Umbilical cord (tissue), 2 donors: ENCODE measurements at places on chromosomes 5 and 9. TPM values are rescaled to one million over a fixed set of nuclear protein-coding genes. Genes with fewer than 3 reads are reported as not detected.

GRCh38 chr5:65776441-65777141 is 54.6 kb downstream of the NLN start:
- peak; percentile 82 for DNase-seq

DNA sequence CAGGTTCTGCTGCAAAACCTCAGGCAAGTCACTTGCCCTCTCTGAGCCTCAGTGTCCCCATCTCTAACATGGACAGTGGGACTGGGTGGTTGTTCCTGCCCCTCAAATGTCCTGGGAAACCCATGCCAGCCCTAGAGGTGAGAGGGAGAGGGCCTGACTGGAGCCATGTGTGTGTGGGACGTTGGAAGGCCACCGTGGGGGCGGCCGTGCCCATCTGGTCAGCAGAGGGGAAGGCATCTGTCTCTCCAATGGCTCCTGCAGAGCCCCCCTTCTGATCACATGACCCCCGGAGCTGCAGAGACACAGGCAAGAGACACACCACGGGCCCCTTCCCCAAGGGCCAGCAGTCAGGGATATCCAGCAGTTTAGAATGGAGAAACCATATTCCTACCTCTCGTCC is 1.7 kb downstream of the DNM1 start:
- DNase-seq = no peak

GRCh38 chr5:143606043-143606752 is 202.7 kb upstream of the NR3C1 start:
- no peak for DNase-seq

DNA sequence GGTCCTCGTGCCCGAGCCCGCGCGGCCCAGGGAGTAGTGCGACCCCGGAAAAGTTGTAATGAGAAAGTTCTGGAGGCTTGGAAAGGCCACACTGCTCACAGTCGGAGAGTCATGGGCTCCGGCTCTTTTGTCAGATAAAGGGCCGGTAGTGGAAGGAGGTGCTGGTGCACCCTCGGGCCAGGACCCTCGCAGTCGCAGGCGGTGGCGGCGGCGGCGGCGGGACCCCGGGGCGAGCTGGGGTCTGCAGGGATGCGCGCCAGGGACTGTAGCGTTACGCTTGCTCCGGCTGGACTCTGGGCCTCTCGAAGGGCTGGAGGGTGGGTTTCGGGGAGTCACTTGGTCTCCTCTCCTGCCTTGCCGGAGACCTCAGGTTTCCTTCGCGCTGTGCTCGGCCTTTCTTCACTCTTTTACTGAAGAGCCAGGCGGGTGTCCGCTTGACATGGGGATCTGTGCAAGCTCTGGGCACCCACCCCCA is 1.5 kb downstream of the RORB start:
- no peak for DNase-seq

DNA sequence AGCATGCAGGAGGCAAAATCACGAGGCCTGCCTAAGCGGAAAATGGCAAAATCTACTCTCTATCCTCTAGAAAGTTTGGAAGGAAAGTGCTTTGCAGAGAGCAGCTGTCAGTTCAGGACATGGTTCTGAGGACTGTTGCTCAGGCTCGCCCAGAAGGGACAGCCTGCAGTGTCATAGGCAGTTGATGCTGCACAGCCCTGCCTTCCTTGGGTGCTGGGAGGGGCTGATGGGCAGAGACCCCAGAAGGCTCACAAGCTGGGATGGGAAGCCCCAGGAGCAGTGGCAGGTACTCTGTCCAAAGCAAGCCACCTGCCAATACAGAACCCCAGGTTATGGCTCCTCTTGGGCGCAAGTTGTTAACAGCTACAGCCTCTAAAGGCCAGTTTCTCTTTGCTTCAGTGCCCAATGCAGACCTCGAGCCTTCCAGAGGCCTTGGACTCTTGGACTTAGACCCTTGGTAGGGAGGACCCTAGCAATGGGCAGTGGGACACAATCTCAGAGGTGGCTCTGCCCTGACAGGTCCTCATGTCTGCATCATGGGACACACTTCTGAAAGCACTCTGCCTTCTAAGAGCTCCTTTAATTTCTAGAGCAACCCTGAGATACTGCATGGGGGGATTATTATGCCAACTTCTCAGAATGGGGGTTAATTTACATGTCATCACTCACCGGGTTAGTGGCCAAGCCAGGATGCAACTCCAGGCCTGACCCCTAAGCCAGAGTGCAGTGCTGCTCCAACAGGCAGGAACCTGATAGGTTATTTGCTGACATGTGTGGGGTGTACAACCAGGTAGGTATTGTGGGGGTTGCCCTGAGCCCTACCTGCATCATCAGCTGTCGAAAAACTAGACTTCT is 57.1 kb downstream of the MACROH2A1 start:
- DNase-seq = no peak

GRCh38 chr5:58810086-58810485 is 227.2 kb downstream of the RAB3C start:
- DNase-seq = no peak

GRCh38 chr5:59471463-59471862 is 422.1 kb downstream of the PDE4D start:
- DNase-seq = no peak

DNA sequence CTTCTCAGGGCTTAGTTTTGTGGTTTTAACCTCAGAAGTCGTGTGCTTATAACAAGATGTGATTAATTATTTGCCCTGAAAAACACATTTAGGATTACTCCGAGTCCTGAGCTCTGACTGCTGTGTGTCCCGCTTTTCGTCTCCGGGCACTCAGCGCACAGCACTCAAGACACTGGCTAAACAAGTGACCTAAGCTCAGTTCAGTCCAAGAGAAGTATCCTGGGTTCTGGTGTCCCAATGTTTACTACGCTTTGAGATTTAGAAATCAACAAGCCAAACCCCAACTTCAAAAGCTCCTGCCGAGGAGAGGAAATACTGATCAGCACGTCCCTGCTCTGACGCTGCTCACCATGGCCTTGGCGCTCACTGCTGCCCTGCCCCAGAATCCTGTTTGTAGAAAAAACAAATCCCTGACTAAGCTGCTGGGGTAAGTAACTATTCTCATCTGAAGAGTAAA is 53.2 kb downstream of the IPPK start:
- no peak for DNase-seq

- DNase-seq = no peak
These were observed 30.0 kb upstream of the FOXI1 start for GRCh38 chr5:170075696-170076095.

GRCh38 chr5:126801992-126802294 is 25.0 kb downstream of the LMNB1 start:
- DNase-seq = peak; percentile 42

GRCh38 chr5:28398185-28398584 is 1359.8 kb upstream of the CDH9 start:
- no peak for DNase-seq

DNA sequence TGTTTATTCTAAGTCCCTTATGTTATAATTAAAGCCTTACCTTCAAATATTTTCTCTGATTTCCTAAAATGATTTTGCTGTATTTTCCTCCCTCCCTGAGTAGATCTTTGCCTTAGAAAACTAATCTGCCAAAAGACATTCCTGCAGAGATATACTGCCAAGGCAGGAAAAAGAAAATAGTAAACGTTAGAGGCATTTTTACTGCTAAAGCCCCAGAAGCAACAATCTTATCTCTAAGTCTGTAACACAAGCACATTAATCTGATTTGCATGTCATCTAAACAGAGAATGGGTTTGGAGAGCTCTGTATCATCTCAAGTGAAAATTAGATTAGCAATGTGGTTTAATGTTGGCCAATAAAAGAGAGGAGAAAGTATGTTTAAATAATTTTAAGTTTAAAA is 847.7 kb downstream of the MAT2B start:
- peak; percentile 88 for DNase-seq

GRCh38 chr5:100299261-100299660 is 235.9 kb upstream of the FAM174A start:
- no peak for DNase-seq

- peak; percentile 90 for DNase-seq
These were observed 31.2 kb upstream of the RAD23B start for GRCh38 chr9:107251756-107252322.

DNA sequence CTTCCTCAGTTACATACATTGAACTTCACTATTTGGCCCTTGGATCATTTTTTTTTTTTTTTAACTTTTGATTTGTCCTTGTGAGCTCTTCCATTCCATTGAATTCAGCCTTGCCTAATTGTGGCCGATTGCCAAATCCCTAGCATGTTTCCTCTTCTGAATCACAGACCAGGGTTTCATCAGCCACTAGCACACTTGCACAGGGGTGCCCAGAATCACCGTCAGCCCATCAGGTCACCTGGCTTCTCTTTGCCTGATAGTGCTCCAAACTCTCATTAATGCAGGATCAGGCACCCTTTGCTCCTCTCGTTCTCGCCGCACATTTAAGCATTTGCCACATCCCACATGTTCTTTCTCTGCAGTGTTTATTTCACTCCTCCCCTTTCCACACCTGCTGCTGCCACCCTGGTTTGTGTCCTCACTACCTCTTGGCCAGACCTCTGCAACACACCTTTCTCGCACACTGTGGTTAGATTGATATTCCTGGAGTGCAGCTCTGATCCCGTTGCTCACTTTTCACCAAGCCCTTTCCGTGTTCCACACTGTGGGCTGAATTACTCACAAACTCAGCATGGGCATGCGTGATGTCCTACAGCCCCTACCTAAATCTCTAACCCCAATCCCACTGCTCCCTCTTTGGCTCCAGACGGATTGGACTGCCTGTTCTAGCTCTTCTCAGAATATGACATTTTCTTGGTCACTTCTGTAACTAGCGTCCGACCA is 9.8 kb downstream of the PIK3R1 start:
- peak; percentile 52 for DNase-seq

GRCh38 chr5:41822036-41822435 is 48.2 kb downstream of the OXCT1 start:
- DNase-seq = no peak

DNA sequence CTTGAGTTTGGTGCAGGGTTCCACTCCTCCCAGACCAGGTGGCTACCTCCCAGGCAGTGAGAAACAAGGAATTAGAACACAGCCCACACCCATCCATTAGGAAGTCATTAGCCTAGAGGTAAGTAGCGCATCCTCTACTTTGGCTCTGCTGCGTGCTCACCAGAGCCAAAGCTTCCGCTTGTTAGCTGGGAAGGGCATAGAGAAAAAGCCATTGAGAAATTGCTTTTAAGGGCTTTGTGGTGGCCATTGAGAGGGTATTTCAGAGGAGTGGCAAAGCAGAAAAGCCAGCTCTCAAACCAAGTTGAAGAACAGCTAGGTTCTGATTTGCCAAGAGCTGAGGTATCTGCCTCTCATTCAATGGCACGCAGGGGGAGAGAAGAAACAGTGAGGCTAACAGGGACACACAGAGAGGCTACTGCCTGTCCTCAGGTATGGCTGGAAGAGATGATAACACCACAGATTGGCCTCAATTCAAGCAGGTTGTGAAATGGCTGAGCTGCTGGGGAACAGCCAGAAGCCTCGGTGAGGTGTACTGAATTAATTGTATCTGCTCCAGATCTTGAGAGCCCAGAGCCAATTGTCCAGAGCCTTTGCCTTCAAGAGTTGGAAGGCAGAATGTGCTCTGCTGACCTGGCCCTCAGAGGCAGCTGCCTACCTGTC is 119.4 kb downstream of the NTRK2 start:
- no peak for DNase-seq

GRCh38 chr5:135847976-135848375 is 13.5 kb downstream of the SLC25A48 start:
- DNase-seq = no peak

- DNase-seq = no peak
These were observed 58.2 kb downstream of the NSUN2 start for GRCh38 chr5:6574537-6575245.

DNA sequence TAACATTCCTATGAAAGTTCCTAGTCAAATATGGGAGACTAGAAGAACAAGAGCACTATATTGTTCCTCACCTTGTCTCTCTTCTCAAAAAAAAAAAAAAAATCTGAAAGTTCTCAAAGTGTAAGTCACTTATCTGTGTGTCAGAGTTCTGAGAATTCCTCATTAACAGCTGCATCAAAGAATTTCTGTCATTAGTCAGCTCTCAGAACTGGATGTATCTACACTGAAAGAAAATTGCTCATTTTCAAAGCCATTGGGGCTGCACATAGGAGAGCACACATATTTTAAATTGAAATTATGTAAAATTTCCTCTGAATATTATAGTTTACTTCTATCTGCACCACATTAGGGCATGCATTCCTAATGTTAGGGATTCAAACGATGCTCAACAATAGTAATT is 99.5 kb upstream of the FTMT start:
- no peak for DNase-seq

- DNase-seq = peak; percentile 93
These were observed 44.2 kb upstream of the COL15A1 start for GRCh38 chr9:98899408-98900056.

GRCh38 chr9:105979290-105979689 is 284.9 kb downstream of the TMEM38B start:
- DNase-seq = peak; percentile 82

DNA sequence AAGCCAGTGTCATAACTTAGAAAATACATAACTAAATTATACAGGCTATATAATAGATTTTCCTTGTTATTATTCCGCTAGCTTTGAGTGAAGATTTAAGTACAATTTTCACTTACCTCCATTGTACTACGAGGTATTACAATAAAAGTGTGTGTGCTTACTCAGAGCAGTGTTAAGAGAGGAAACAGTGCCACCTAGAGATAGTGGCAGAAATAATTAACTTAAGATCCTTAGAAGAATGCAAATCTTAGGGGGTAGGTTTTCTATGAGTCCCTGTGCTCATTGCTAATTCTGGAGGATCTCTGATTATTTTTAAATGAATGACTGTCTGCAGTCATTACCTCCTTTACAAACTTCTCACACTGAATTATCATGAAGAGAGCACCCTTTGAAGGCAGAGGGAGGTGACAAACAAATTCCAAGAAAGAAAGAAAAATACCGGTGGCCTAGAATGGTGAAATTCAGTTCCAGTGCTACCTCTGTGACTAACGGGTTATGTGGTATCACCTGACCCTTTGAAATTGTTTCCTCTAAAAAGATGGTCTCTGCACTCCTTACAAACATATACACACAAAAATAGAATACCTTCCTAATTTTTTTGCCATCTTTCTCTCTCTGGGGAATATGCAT is 379.8 kb downstream of the TRIM36 start:
- DNase-seq = peak; percentile 61

DNA sequence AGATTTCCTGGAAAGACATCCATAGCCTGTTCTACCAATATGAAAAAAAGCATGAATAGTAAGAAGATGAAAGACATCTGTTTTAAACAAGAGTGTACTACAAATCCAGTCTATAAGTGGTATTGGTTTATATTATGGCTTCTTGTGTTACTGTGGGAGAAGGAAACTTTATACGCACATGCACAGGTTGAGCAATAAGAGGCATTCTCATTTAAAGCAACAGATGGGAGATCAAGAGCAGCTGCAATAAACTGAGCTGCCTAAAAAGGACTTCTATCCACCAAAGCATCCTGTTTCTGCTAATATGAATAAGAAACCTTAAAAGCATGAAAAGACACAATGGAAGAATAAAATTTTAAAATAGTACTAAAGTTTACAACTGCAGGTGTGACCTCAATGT is 8.6 kb upstream of the PCDHB1 start:
- no peak for DNase-seq

Gene FAM78A
- 8.9 TPM for total RNA-seq

Gene RNF208
- not detected for total RNA-seq

Gene CHD1
- 98.0 TPM for total RNA-seq

Gene CDH18
- total RNA-seq = 4.3 TPM

Gene WNK2
- total RNA-seq = 10.4 TPM

Gene SMU1
- total RNA-seq = 31.1 TPM

Gene PKN3
- 1.7 TPM for total RNA-seq

Gene TEX48
- total RNA-seq = not detected

Gene SLC46A2
- 0.24 TPM for total RNA-seq

Gene MYMK
- total RNA-seq = not detected
